ENCODE measurements at places on chromosomes 12 and 14.

- H3K4me3 ChIP-seq, result no peak overlapping the region
- H3K4me1 ChIP-seq, result no peaks in the 10 kb centered on the region
- H3K27me3 ChIP-seq, result no peaks in the 10 kb centered on the region
- no peak overlapping the region for H3K27ac ChIP-seq
- no peak for DNase-seq
Measured at GRCh38 chr14:99330316-99331240, 58.6 kb upstream of the BCL11B start.

DNA sequence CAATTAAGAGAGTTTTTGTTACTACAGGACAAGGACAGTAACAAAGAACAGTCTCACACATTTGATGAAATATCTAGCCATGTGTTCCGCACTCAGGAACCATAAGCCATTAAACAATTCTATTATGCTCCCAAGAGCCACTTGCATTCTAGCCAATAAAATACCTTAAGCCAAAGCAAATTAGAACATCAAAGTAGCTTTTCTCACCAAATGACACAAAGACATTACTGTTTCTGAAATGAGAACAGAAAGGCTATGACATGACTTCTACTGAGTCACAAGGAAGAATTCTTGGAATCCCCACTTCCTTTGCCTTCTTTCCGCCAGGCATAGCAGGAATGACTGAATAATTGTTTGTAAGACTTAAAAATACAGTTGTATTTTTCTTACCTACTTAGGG lies 445.8 kb downstream of the ATP23 start:
- H3K36me3 ChIP-seq, result no peaks in the 10 kb centered on the region
- H3K4me3 ChIP-seq, result no peak overlapping the region
- no peaks in the 10 kb centered on the region for H3K4me1 ChIP-seq
- DNase-seq, result no peak

- H3K4me3 ChIP-seq, result no peak overlapping the region
- no peaks in the 10 kb centered on the region for H3K36me3 ChIP-seq
- no peak overlapping the region for H3K27ac ChIP-seq
- no peaks in the 10 kb centered on the region for H3K27me3 ChIP-seq
- DNase-seq, result no peak
- H3K4me1 ChIP-seq, result peaks cover 9% of the 10 kb centered on the region
Measured at GRCh38 chr12:9066755-9067423, 48.8 kb downstream of the A2M start.

- peak; percentile 59 for DNase-seq
- peaks cover 24% of the 10 kb centered on the region for H3K4me1 ChIP-seq
- H3K4me3 ChIP-seq, result no peak overlapping the region
- no peaks in the 10 kb centered on the region for H3K36me3 ChIP-seq
- no peaks in the 10 kb centered on the region for H3K27me3 ChIP-seq
- peak overlapping the region; percentile 92 for H3K27ac ChIP-seq
Measured at GRCh38 chr12:123062681-123063486, 82.4 kb downstream of the ARL6IP4 start.

DNA sequence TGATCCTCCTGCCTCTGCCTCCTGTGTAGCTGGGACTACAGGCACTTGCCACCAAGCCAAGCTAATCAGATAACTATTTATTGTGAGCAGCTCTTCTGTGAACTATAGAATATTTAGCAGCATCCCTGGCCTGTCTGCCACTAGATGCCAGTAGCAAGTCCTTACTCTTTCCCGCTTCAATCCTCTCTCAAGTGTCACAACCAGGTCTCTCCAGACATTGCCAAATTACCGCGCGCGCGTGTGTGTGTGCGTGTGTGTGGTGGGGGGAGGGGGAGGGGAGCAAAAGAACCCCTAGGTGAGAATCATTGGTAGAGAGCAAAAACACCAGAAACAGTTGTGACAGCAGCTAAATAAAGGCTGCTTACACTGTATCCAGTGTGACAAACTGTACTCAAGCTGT lies 49.9 kb downstream of the PPP2R5E start:
- no peaks in the 10 kb centered on the region for H3K4me1 ChIP-seq
- H3K36me3 ChIP-seq, result no peaks in the 10 kb centered on the region
- DNase-seq, result no peak
- no peak overlapping the region for H3K27ac ChIP-seq
- no peak overlapping the region for H3K4me3 ChIP-seq

- H3K4me1 ChIP-seq, result peaks cover 10% of the 10 kb centered on the region
- no peak for DNase-seq
- H3K4me3 ChIP-seq, result no peak overlapping the region
- no peaks in the 10 kb centered on the region for H3K27me3 ChIP-seq
Measured at GRCh38 chr14:61472801-61473376, 151.5 kb downstream of the PRKCH start.

DNA sequence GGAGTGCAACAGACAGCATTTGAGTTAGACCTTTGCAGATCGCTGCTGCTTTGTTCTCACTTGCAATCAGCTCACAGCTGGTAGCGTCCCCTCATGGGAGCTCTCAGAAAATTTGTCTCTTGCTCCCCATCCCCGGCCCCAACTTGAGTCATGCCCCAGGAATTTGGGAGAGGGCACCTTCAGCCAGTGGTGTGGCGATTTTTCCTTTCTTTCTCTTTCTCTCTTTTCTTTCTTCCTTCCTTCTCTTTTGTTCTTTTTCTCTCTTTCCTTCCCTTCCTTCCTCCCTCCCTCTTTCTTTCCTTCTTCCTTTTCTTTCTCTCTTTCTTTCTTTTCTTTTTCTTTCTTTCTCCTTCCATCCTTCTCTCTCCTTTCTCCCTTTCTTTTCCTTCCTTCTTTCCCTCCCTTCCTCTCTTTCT lies 34.2 kb upstream of the MAP1LC3B2 start:
- no peaks in the 10 kb centered on the region for H3K36me3 ChIP-seq
- H3K4me1 ChIP-seq, result no peaks in the 10 kb centered on the region
- DNase-seq, result no peak
- H3K27ac ChIP-seq, result no peak overlapping the region
- H3K27me3 ChIP-seq, result no peaks in the 10 kb centered on the region

GRCh38 chr12:28998662-28999120 lies 150.4 kb upstream of the FAR2 start:
- no peaks in the 10 kb centered on the region for H3K27me3 ChIP-seq
- DNase-seq, result peak; percentile 33
- no peaks in the 10 kb centered on the region for H3K4me1 ChIP-seq
- no peak overlapping the region for H3K27ac ChIP-seq

DNA sequence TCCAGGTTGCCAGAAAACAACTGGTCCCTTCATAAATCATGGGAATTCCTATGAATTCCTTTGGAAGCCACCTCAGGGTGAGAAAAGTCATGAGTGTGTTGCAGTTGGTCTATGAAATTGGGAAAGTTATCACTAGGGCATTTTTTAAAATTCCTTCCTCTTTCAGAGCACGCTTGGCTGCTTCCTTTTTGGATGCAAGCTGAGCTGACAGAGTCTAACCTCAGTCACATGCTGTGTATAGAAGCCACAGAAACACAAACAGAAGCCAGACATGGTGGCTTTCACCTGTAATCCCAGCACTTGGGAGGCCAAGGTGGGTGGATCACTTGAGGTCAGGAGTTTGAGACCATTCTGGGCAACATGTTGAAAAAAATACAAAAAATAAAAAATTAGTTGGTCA lies 21.7 kb upstream of the HELB start:
- H3K27me3 ChIP-seq, result no peaks in the 10 kb centered on the region
- H3K36me3 ChIP-seq, result no peaks in the 10 kb centered on the region
- no peak for DNase-seq
- no peaks in the 10 kb centered on the region for H3K4me1 ChIP-seq

DNA sequence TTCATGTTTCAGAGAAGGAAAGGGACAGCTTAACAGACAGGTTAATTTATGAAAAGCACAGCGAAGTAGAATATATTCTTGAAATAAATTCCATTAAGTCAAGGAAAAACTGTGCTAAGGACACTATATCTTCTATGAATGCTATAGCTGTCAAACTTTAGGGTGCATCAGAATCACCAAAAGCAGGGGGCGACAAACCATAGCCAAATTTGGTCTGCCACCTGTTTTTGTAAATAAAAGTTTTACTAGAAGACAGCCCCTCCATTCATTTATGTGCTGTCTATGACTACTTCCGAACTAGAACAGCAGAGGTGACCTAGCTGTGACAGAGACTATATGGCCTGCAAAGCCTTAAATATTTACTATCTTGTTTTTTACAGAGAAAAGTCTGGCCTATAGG lies 25.9 kb downstream of the PPP4R3A start:
- no peak for DNase-seq
- H3K4me1 ChIP-seq, result no peaks in the 10 kb centered on the region

DNA sequence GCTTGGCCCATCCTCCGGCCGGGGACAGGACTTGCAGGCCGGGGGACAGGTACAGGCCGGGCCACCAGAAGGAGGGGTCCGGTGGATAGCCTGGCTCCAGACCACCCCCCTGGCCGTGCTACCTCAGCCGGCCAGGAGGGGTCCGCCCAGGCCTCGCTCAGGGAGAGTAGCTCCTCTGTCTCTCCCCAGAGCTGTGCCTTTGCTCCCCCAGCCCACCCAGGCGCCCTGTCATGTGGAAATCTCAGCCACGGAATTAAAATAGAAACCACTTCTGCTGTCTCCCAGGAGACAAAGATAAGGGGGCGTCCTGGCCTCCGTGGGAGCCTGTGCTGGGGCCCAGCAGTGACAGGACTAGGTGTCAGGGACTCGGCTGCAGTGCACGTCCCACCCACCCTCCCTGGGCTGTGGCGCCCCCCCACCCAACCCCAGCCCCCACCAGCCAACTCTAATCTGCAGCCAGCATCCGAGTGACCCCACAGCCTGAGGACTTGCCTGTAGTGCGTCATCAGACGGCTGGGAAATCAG lies 3.3 kb upstream of the CRIP2 start:
- no peak overlapping the region for H3K4me3 ChIP-seq
- no peaks in the 10 kb centered on the region for H3K36me3 ChIP-seq
- H3K27ac ChIP-seq, result no peak overlapping the region
- no peaks in the 10 kb centered on the region for H3K4me1 ChIP-seq
- peaks cover 15% of the 10 kb centered on the region for H3K27me3 ChIP-seq

DNA sequence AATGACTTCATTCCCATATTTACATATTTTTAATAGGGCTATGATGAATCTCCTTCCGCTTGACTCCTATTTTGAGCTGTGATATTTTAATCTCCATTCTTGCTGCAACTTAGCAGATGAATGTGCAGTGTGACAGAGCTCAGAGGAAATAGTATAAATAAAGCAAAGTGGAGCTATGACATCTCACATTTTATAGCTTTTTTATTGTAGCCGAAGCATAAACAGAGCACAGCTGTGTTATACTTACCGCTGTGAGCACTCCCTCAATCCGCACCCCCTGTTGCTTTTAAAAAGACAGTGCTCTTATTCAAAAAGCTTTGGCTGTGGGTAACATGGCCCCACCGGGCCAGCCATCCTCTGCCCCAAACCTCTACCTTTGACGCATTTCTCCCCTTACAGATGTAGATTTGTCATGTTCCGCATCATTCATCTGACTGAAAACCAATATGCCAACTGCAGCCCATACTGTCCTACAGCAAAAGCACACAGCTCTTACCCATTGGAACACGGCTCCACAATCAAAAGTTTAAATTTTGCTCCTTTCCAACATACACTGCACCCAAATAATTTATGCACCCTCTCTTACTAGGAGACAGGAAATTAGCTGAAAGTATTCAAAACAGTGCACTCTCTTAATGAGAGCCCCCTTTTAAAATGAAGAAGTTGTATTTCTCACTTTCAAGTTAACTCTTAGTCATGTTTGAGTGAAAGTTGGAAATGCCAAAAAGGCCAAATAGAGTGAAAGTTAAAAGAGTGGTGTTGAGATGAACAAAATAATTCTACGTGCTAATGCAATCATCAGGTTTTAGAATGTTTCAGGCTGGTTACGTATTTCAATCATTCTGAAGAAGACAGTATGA lies 429.3 kb upstream of the SOX5 start:
- no peaks in the 10 kb centered on the region for H3K36me3 ChIP-seq
- no peaks in the 10 kb centered on the region for H3K27me3 ChIP-seq
- H3K4me3 ChIP-seq, result no peak overlapping the region
- no peaks in the 10 kb centered on the region for H3K4me1 ChIP-seq
- no peak for DNase-seq
- no peak overlapping the region for H3K27ac ChIP-seq

DNA sequence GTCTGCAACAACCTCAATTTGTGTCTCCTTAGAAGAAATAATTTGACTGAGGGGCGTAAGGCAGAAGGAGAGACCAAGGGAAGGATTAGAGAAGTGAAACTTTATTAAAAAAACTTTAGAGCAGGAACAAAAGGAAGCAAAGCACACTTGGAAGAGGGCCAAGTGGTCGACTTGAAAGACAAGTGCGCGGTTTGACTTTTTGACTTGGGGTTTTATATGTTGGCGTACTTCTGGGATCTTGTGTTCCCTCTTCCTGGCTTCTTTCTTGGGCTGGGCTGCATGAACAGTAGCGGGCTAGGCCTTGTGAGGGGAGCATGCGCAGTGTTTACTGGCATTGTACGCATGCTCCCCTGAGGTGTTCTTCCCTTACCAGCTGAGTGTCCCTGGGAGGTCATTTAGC lies 369.3 kb upstream of the DCN start:
- no peaks in the 10 kb centered on the region for H3K36me3 ChIP-seq
- DNase-seq, result no peak
- H3K27ac ChIP-seq, result no peak overlapping the region
- H3K4me1 ChIP-seq, result no peaks in the 10 kb centered on the region
- H3K27me3 ChIP-seq, result no peaks in the 10 kb centered on the region

- H3K27me3 ChIP-seq, result no peaks in the 10 kb centered on the region
- no peaks in the 10 kb centered on the region for H3K36me3 ChIP-seq
- no peak overlapping the region for H3K4me3 ChIP-seq
- H3K4me1 ChIP-seq, result no peaks in the 10 kb centered on the region
- H3K27ac ChIP-seq, result no peak overlapping the region
Measured at GRCh38 chr12:113449299-113449698, 22.4 kb downstream of the LHX5 start.

GRCh38 chr12:54197010-54197409 lies 8.2 kb upstream of the SMUG1 start:
- H3K36me3 ChIP-seq, result no peaks in the 10 kb centered on the region
- no peak for DNase-seq
- H3K4me3 ChIP-seq, result no peak overlapping the region
- no peak overlapping the region for H3K27ac ChIP-seq
- no peaks in the 10 kb centered on the region for H3K4me1 ChIP-seq

DNA sequence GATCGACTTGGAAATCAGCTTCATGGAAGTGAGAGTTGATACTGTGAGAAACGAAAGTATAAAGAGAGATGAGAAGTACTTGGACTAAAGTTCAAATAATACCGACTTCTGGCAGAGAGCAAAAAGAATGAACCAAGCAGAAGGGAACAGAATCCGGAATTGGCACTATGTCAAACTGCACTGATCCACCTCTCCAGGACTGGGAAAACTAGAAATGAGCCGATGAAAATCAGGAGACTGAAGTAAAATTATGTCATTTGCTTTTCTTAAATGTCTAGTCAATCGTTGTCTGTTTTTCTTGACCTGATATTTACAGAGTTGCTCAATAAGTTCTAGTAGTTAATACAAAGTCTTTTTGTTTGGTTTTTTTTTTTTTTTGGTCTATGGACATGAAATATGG lies 163.0 kb upstream of the FOXG1 start:
- no peak overlapping the region for H3K27ac ChIP-seq
- H3K27me3 ChIP-seq, result no peaks in the 10 kb centered on the region
- no peak overlapping the region for H3K4me3 ChIP-seq
- no peaks in the 10 kb centered on the region for H3K36me3 ChIP-seq
- DNase-seq, result no peak

GRCh38 chr12:273382-273781 lies 10.7 kb upstream of the SLC6A13 start:
- H3K36me3 ChIP-seq, result no peaks in the 10 kb centered on the region
- no peaks in the 10 kb centered on the region for H3K4me1 ChIP-seq
- H3K27me3 ChIP-seq, result no peaks in the 10 kb centered on the region

GRCh38 chr14:102197317-102197853 lies 57.7 kb downstream of the WDR20 start:
- H3K36me3 ChIP-seq, result no peaks in the 10 kb centered on the region
- H3K27me3 ChIP-seq, result no peaks in the 10 kb centered on the region
- H3K27ac ChIP-seq, result no peak overlapping the region
- H3K4me3 ChIP-seq, result no peak overlapping the region
